ENCODE measurements at places on chromosomes 2 and 18.

DNA sequence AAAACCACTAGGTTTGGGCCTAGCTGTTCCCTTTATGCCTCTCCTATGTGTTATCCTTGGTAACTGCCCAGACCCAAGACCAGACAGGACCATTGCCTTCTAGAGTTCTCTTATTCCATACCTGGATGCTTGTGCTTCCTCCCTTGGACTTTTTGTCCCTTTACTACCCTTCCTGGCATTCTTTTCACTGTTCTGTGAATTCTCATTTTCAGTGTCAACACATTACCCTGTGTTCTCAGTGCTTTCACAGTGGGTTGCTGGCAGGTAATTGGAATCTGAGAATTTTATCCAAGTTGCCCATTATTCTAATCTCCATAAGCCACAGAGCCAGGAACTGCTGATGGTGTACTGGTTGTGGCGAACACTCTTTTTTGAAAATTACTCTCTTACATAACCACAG, 41.7 kb downstream of the ZDBF2 start:
- no peak for DNase-seq

DNA sequence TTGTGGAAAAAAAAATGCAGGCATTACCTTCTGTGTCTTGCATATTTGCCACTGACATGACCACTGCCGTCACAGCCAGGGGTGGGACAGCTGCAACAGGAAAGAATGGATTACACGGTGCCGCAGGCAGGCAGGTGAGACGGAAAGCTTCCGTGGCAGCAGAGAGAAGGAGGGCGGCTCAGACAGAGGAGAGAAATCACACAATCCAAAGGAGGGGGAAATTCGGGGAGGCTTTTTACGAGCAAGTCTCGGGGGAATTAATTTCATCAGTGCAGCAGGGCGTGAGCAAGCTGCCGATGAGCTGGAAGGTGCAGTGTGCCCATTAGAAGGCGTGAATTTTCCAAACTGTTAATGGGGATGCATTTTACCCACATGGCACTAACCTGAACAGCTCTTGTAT, 234.8 kb upstream of the PXDN start:
- DNase-seq, result no peak

GRCh38 chr2:40360652-40361051, 91.2 kb downstream of the SLC8A1 start:
- DNase-seq, result no peak

DNA sequence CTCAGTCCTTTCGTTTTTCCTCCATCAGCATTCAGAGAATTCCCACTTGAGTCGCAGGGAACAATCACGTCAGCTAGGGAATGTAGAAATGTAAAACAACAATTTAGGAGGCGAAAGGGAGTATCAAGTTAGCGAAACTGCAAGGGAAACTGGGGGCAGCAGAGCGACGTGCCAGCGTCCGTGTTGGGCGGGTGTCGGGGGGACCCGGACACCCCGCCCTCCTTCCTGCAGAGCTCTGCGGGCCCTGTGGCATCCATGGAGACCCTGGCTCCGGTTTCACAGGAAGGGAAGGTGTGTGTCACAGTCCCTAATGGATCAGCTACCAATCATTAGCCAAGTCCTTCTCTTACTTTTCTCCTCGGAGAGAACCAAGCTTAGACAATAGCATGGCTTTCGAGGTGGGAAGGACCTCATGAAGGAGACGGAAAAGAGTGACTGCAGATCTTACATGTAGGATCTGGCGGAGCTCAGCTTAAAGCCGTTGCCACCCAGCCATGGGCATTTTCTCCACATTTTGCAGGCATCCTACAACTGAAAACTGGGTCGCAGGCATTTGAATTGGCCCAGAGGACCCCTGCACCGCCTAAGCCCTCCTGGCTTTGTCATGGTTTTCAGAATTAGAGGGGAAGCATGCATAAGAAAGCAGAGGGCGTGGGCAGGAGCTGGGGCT, 33.7 kb downstream of the SOX11 start:
- no peak for DNase-seq

- DNase-seq, result no peak
Measured at GRCh38 chr2:98155291-98155690, 68.3 kb downstream of the VWA3B start.

- DNase-seq, result no peak
Measured at GRCh38 chr2:54545702-54546450, 89.7 kb downstream of the SPTBN1 start.

- no peak for DNase-seq
Measured at GRCh38 chr2:10030311-10030736, 13.0 kb upstream of the KLF11 start.

DNA sequence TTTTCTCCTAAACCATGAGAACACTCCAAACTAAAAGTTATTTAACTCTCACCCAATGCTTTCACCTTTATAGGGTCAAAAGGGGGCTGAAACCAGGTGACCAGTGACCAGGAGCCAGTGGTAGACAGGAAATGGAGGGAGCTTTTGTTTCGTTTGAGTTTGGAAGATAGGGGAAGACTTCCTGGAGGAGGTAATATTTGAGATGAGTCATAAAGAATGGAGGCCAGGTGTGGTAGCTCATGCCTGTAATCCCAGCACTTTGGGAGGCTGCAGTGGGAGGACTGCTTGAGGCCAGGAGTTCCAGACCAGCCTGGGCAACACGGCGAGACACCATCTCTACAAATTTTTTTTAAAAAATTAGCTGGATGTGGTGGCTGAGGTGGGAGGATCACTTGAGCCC, 8.5 kb downstream of the FAM161A start:
- no peak for DNase-seq

DNA sequence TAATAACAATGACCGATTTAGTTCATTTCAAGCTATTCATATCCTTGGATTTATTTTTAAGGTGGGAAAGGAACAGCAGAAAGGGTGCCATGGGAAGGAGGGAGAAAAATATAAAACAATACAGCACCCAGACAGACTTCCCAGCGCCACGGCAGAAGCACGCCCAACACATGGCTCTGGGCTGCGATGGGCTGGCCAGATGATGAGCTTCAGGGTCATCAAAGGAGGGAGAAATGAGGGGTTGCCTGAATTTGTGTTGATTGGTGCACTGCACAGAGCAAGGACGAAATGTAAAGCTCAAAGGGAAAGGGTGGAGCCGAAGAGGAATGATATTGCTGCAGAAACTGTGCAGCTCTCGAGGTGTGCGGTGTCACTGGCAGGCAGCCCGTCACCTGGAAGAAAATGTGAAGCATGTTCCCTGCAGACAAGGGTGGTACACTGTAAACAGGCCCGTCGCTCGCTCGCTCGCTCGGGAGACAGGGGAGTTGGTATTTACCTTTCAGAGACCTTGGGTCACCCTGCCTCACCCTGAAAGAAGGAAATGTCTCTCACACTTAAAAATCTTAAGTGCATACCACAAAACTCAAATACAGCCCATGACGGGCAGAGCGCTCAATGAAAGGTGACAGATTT, 195.5 kb upstream of the CTAGE1 start:
- DNase-seq, result no peak

DNA sequence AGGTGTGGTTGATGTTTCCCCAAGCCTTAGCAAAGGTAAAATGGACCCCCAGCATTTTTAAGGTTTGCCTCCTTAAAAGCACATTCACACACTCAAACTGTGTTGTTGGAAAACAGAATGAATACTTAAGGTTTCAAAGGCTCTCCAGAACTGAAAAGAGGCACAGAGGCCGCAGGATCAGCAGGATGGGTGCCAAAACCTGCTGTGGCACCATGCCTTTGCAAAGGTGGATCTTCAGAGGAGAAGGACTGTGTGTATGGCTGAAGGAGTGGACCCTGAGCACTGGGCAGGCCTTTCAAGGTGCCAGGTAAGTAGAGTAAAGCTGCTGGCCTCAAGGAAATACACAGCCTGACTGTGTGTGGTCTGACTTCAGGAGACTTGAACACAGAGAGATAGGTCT, 127.3 kb downstream of the XRCC5 start:
- DNase-seq, result no peak

- DNase-seq, result no peak
Measured at GRCh38 chr2:218261423-218262236, 815 bp downstream of the GPBAR1 start.

- DNase-seq, result no peak
Measured at GRCh38 chr2:121833358-121833723, 77.9 kb downstream of the TSN start.

DNA sequence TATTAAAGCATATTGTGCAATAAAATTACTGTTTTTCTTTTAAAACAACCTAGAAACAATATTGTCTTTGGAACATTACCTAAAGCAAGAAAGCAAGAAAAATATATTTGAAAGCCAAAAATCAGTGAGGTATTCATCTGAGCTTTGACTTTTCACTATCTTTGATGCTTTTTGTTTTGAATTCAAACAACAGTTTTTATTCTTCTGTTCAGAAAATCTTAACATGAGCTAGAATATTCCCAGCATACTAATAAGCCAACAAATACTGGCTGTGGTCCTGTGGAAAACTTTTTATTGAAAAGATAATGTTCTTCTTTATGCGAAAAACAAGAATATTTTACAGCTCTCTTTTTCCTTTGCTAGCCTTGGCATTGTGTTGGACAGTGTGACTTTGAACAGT, 19.8 kb downstream of the FAM171B start:
- DNase-seq, result no peak

DNA sequence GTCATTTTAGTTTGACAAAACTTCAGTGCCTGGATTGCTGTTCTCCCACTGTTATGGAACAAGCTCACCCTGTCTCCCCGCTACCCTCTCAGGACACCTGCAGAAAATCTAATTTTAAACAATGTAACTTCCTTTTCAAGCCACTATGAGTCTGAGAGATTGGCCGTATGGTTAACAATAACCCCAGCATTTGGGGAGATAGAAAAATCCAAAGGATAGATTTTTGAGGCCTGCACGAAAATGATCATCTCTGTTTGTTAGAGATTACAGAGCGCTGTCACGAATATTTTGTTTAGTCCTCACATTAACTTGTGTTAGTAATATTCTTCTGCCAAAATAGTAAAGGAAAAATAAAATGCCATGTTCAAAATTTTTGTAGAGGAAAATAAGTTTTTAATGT, 24.7 kb downstream of the CAB39 start:
- no peak for DNase-seq

GRCh38 chr2:73205611-73206010, 3.2 kb downstream of the NOTO start:
- DNase-seq, result no peak

- DNase-seq, result no peak
Measured at GRCh38 chr2:137888845-137889244, 75.4 kb upstream of the HNMT start.

DNA sequence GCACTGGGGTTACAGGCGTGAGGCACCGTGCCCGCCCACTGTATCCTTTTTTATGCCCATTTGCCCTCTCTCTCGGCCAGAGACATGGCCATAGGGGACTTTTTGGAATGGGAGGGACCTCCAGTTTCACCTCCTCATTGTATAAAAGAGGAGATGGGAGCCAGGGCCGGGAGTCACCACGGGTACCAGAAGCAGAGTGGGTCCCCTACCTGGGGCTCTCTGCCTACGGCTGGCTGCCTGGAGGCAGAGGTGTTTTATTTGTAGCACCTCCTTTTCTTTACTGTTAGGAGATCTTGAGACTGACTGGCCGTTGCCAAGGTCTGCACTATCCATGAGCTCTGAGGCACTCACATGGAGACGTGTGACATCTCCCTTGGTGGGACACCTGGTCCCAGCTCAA, 162.8 kb downstream of the LDLRAD4 start:
- no peak for DNase-seq

DNA sequence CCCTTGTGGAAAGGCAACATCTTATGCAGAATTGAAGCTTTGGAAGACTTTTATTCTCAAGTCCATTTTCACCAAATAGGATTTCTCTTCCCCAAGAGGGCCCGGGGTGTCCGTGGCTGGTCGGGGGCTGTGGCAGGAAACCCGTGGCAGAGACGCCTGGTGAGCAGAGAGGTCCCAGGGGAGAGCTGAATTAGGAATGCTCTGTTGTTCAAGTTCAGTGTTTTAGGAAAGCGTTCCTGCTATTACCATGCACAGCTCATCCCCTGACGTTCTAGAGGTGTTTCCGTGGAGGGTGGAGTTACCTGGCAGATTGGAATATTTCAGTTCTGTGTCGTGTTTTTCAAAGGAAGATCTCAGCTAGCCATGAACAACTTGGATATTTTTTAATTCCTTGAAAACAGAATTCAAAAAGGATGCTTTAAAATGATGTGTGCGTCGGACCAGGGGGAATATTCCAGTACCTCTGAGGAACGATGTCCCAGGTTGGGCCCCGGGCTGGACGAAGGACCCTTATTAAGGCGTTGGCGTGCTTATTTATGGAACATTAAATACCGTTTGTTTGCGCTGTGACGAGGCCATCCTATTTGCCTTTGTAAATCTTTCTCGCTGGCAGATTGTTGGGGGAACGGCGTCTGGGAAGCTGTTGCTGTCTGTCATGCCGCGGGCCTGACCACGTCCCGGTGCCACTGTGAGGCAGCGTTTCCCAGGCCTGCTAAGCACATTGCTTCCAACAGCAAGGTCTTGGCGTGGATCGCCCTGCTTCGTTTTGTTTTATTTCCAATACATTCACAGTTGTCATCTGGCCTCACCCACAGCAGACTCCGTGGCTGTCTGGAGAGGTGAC, 8.2 kb downstream of the NFATC1 start:
- DNase-seq, result no peak
